WTC11 (cell line): ENCODE measurements at places on chromosomes 5 and 9.

GRCh38 chr5:22910523-22910922 is 57.4 kb upstream of the CDH12 start:
- no peak for DNase-seq

DNA sequence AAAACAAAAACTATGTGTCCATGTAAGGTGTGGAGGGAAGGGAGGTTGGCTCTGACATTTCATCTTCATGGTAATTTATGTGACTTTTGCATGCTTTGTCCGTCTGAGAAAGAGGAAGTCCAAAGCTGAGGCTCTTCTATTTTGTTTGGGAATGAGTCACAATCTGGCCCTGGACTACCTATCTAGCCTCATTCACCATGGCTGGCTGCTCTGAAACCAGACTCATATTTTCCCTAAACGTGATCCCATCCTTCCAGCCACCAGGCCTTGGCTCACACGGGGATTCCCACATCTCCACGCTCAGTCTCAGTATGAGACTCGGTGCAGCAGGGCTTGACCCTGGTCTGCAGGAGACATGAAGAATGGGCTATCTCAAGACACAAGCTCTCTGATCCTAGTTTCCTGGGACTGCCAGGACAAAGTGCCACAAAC is 672.8 kb downstream of the ACTL7B start:
- no peak for DNase-seq

GRCh38 chr5:146529984-146530383 is 14.0 kb upstream of the GPR151 start:
- DNase-seq: no peak

DNA sequence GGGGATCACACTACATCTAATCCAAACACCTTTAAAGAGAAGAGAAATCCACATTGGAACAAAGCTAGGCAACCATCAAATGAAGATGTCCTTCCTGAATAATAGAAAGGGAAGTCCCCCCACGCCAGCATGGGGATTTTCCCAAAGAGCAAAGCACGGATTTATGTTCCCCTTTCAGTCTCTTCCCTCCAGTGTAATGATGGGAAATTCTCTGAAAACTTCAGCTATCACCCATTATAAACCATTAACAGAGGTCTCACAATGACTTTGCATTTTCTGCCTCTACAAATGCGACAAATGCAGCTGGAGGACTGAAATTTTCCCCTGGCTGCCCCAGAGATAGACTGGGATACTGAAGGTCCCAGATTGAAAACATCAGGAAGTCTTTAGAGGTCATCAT is 368.7 kb downstream of the EFNA5 start:
- DNase-seq: no peak
